ENCODE measurements at places on chromosomes 12 and 14. TPM values are rescaled to one million over a fixed set of nuclear protein-coding genes. Genes with fewer than 3 reads are reported as not detected.

DNA sequence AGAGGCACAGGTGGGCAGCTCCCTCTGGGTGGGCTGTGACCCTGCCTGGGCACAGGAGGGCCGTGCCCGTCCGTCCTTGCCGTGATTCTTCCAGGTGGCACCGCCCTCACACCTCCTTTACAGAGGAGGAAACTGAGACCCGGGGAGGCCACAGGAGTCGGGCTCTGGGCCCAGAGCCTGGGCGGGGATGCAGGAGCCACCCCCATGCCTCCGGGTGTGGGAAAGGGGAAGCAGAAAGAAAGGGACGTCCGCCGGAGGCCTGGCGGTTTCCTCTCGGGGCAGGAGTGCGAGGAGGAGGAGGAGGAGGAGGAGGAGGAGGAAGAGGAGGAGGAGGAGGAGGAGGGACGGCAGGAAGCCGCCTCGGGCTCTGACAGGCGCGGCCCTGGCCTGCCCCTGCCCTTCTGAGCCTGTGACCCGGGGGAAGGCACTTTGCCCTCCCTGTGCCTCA is 23.0 kb downstream of the SH2B3 start:
- H3K27me3 ChIP-seq = no peaks in the 10 kb centered on the region
- peaks cover 63% of the 10 kb centered on the region for H3K4me1 ChIP-seq
- H3K36me3 ChIP-seq = no peaks in the 10 kb centered on the region
- H3K4me3 ChIP-seq = no peak overlapping the region
- DNase-seq = no peak

GRCh38 chr14:66514213-66514612 is 6.3 kb downstream of the GPHN start:
- no peak for DNase-seq
- H3K27me3 ChIP-seq = no peaks in the 10 kb centered on the region
- H3K4me3 ChIP-seq = no peak overlapping the region
- H3K27ac ChIP-seq = no peak overlapping the region

- no peak overlapping the region for H3K27ac ChIP-seq
- DNase-seq = no peak
- H3K4me3 ChIP-seq = no peak overlapping the region
These were observed 3.3 kb upstream of the TBC1D30 start for GRCh38 chr12:64821116-64821630.

GRCh38 chr14:57057803-57058202 is 210.9 kb downstream of the EXOC5 start:
- no peaks in the 10 kb centered on the region for H3K36me3 ChIP-seq
- H3K4me1 ChIP-seq = no peaks in the 10 kb centered on the region
- H3K27ac ChIP-seq = no peak overlapping the region
- DNase-seq = no peak
- H3K4me3 ChIP-seq = no peak overlapping the region

PRH2 gene
- not detected for total RNA-seq

- H3K4me1 ChIP-seq = no peaks in the 10 kb centered on the region
- DNase-seq = no peak
- H3K4me3 ChIP-seq = no peak overlapping the region
- no peak overlapping the region for H3K27ac ChIP-seq
- no peaks in the 10 kb centered on the region for H3K27me3 ChIP-seq
- H3K36me3 ChIP-seq = no peaks in the 10 kb centered on the region
These were observed 209.6 kb upstream of the E2F7 start for GRCh38 chr12:77274926-77275325.

GLIPR1L1 gene
- not detected for total RNA-seq

RHOJ gene
- total RNA-seq = 23.4 TPM

SAMD15 gene
- not detected for total RNA-seq

- H3K36me3 ChIP-seq = no peaks in the 10 kb centered on the region
- no peak for DNase-seq
- peaks cover 5% of the 10 kb centered on the region for H3K4me1 ChIP-seq
These were observed 411.0 kb upstream of the SOX5 start for GRCh38 chr12:24360461-24360860.

GRCh38 chr12:50390316-50390741 is 6.1 kb downstream of the FAM186A start:
- DNase-seq = no peak
- no peak overlapping the region for H3K27ac ChIP-seq
- H3K4me1 ChIP-seq = no peaks in the 10 kb centered on the region
- no peaks in the 10 kb centered on the region for H3K36me3 ChIP-seq
- no peaks in the 10 kb centered on the region for H3K27me3 ChIP-seq

DNA sequence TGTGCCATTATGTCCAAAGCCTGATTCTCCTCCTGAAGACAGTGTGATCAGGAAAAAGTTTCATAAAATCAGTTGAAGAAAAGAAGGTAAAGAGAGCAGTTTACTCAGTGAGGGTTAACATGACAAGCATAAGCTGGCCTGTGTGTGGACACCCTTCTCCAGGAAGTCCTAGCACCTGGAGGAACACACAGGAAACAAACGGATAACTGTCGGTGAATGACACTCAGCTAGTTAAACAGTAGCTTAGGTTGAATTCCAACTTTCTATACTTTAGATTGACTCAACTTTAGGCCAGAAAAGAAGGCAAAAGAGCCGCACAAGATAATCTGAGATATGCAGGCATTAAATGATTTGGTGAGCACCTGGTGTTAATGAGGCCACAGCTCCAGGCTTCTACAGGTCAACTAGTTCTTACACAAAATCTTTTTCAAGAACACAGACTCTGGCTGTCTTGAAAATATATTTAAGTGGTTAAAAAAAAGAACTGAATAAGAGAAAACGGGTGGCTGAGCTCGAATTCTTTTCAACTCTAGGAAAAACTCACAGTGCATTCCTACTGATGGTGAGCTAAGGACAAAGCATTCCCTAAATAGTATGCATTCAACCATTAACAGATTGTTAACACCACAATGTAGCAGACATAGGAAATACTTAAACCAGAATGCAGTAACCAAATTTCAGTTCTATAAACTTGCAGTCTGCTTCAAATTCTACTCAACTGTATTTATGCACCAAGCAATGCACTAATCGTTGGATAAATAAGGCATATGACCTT is 56.9 kb upstream of the TSPAN8 start:
- H3K27me3 ChIP-seq = no peaks in the 10 kb centered on the region
- DNase-seq = no peak
- no peaks in the 10 kb centered on the region for H3K36me3 ChIP-seq
- H3K27ac ChIP-seq = no peak overlapping the region

DNA sequence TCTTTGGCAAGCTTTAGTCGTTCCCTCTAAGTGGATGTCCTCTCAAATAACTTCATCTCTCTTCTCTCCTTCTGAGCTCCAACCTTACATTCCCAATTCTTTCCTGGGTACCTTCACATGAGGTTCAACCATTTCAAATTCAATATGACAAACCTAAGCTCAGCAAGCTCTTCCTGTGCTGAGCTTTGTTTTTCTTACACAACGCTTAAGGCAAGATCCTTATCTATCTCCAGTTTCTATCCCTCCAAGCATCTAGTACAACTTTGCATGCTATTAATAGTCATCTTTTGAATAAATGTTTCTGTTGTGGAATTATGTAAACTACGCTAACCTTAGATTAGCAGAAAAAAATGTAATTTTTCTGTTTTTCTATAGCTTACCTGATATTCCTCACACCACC is 63.7 kb upstream of the IFNG-AS1 start:
- DNase-seq = no peak
- H3K4me1 ChIP-seq = peaks cover 7% of the 10 kb centered on the region

GRCh38 chr12:98869886-98870503 is 224.9 kb downstream of the APAF1 start:
- H3K36me3 ChIP-seq = no peaks in the 10 kb centered on the region
- no peak overlapping the region for H3K27ac ChIP-seq
- no peak overlapping the region for H3K4me3 ChIP-seq

DNA sequence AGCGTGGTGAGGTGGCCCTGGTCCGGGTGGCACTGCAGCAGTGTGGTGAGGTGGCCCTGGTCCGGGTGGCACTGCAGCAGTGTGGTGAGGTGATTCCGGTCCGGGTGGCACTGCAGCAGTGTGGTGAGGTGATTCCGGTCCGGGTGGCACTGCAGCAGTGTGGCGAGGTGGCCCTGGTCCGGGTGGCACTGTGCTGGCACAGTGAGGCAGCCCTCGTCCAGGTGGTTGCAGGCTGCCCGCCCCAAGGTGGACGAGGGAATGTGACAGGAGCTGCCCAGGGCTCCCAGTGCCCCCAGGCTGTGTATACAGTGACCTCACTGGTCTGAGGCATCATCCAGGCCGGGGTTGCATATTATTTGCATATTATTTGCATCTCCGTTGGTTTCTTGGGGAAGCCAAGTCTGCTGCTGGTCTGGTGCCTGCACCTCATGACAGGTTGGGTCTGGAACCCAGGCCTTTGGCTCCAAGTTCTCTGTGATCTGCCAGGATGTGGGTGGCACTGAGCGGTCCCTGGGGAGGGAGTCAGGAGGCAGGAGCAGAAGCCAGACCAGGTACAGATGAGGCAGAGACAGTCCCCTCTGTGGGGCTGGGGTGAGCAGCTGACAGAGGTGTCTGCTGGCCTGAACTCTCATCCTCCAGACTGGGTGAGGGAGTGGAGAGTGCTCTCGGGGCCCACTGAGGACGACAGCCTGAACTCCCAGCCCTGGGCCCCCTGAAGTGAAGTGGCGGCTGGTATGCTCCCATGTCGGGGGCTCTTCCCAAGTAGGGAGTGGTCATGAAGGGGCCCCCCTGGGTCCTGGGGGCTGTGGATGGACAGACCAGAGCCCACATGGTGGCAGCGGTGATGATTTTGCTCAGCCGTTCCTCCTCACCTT is 79.3 kb downstream of the KIF26A start:
- H3K4me1 ChIP-seq = no peaks in the 10 kb centered on the region
- H3K27me3 ChIP-seq = no peaks in the 10 kb centered on the region
- H3K36me3 ChIP-seq = no peaks in the 10 kb centered on the region
- H3K27ac ChIP-seq = no peak overlapping the region
- H3K4me3 ChIP-seq = no peak overlapping the region
- DNase-seq = no peak

DNA sequence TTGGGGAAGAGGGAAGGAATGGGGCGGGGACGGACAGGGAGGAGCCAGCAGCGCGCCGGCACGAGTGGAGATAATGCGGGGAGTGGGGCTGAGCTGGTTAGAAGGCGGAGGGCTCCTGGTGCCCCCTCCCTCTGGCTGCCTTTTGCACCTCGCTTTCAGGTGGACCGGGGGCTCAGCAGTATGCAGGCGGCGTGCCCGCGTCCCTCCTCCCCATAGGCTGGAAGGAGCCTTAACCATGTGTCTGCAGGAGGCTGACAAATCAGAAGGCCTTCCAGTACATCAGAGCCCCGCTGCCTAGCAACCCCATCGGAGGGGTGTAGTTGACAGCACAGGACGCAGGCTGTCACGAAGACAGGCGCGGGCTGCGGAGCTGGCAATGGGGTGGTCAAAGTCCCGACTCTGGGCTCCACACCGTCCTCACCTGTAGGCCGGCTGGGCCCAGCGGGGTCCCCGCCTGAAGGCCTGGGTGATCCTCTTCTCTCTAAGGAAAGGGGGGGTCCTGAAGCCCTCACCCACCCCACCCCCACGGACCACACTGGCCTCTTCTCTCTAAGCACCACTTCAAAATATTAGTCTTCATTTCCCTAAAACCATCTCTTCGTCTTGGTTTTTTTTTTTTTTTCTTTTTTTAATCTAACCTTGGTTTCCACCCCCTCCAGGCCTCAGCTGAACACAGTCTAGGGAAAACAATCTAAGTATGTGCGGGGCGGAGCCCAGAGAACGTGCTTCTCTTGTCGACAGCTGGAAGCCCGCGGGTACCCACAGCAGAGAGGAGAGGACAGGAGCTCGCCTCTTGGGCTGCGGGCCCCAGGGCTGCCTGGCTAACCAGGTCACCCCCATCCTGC is 44.5 kb downstream of the KDM2B start:
- peak overlapping the region; percentile 79 for H3K4me3 ChIP-seq
- no peaks in the 10 kb centered on the region for H3K27me3 ChIP-seq
- DNase-seq = peak; percentile 82
- peak overlapping the region; percentile 73 for H3K27ac ChIP-seq
- peaks cover 37% of the 10 kb centered on the region for H3K4me1 ChIP-seq

- DNase-seq = no peak
- no peak overlapping the region for H3K4me3 ChIP-seq
- H3K4me1 ChIP-seq = no peaks in the 10 kb centered on the region
These were observed 79.4 kb downstream of the DACT1 start for GRCh38 chr14:58717211-58717610.

DNA sequence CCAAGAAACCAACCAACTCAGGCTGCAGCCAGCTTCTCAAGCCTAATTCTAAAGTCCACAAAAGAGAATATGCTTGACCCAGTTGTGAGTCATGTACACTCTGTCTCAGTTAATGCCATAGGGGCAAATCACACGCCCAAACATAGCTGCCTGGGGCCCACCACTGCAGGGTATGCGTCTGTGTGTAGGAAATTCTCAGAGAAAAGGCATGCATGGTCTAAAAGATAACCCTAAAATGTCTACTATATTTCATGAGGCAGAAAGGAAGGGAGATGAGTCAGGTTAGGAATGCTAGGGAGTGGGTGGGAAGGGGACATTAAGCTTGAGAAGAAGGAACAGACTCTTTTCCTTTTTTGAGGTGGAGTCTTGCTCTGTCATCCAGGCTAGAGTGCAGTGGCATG is 22.3 kb upstream of the SPTLC2 start:
- no peaks in the 10 kb centered on the region for H3K36me3 ChIP-seq
- H3K27ac ChIP-seq = no peak overlapping the region
- H3K4me3 ChIP-seq = no peak overlapping the region
- no peak for DNase-seq

- H3K4me1 ChIP-seq = peaks cover 70% of the 10 kb centered on the region
- no peaks in the 10 kb centered on the region for H3K27me3 ChIP-seq
- no peaks in the 10 kb centered on the region for H3K36me3 ChIP-seq
- DNase-seq = no peak
- H3K27ac ChIP-seq = peak overlapping the region; percentile 98
- peak overlapping the region; percentile 100 for H3K4me3 ChIP-seq
These were observed 1.7 kb upstream of the ITGA5 start for GRCh38 chr12:54420766-54421144.

GRCh38 chr12:113098441-113099028 is 37.0 kb downstream of the RASAL1 start:
- peak overlapping the region; percentile 12 for H3K4me3 ChIP-seq
- peak; percentile 76 for DNase-seq
- no peaks in the 10 kb centered on the region for H3K27me3 ChIP-seq
- no peaks in the 10 kb centered on the region for H3K4me1 ChIP-seq

DNA sequence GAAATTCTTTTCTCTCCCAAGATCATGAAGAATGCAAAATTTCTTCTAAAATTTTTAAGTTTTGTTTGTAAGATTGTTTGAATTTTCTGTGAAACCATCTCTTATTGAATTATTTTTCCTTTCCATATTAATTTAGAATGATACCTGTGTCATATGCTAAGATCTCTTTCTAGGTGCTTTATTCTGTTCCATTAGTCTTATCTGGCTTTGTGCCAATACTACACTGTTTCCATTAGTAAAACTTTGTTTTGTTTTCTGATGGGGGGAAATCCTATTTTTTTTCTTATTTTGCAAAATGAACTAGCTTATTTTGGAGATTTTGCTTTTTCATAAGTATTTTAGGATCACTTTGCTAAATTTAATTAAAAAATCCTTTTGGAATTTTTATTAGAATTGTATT is 193.9 kb downstream of the FUT8 start:
- H3K4me3 ChIP-seq = no peak overlapping the region
- H3K27me3 ChIP-seq = no peaks in the 10 kb centered on the region
- no peaks in the 10 kb centered on the region for H3K4me1 ChIP-seq
- H3K36me3 ChIP-seq = no peaks in the 10 kb centered on the region
- DNase-seq = no peak
- H3K27ac ChIP-seq = no peak overlapping the region
